Fibroblast of lung (primary cell): ENCODE measurements at places on chromosomes 4 and X. TPM values are rescaled to one million over a fixed set of nuclear protein-coding genes. Genes with fewer than 3 reads are reported as not detected.

POU4F2 gene
- total RNA-seq: not detected in 2 replicates

RHOXF2B gene
- not detected in 2 replicates for total RNA-seq

GBA3 gene
- under 0.01 TPM in 1 of 2 replicates, not detected in the other for total RNA-seq

- H3K4me1 ChIP-seq: no peaks in the 10 kb centered on the region
- H3K27ac ChIP-seq: no peak overlapping the region
- H3K27me3 ChIP-seq: no peaks in the 10 kb centered on the region
- no peak overlapping the region for H3K4me3 ChIP-seq
Observed at GRCh38 chr4:25710637-25711036, 55.0 kb downstream of the SLC34A2 start.

GRCh38 chrX:38699121-38699520, 102.1 kb upstream of the MID1IP1 start:
- no peak overlapping the region for H3K27ac ChIP-seq
- H3K4me3 ChIP-seq: no peak overlapping the region
- H3K4me1 ChIP-seq: no peaks in the 10 kb centered on the region
- H3K27me3 ChIP-seq: no peaks in the 10 kb centered on the region
- no peak for DNase-seq

DNA sequence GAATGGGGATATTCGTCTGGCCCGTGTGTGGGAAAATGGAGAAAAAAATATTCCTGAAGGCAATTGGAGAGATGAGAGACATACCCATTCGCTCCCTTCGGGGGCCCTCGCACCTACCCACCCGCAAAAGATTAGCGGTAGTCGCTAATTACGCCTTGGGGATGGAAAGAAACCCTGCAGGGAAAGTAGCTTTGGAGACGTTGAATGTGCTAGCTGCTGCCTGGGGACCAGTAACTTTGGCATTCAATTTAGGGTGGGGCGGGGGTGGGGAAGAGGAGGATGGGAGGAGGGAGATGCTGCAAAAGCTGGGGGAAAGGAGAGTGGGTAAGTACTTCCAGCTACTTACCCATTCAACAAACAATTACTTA, 407 bp upstream of the ZC4H2 start:
- H3K4me3 ChIP-seq: peak overlapping the region; percentile 89
- H3K36me3 ChIP-seq: no peaks in the 10 kb centered on the region
- no peaks in the 10 kb centered on the region for H3K4me1 ChIP-seq
- H3K27me3 ChIP-seq: no peaks in the 10 kb centered on the region

DNA sequence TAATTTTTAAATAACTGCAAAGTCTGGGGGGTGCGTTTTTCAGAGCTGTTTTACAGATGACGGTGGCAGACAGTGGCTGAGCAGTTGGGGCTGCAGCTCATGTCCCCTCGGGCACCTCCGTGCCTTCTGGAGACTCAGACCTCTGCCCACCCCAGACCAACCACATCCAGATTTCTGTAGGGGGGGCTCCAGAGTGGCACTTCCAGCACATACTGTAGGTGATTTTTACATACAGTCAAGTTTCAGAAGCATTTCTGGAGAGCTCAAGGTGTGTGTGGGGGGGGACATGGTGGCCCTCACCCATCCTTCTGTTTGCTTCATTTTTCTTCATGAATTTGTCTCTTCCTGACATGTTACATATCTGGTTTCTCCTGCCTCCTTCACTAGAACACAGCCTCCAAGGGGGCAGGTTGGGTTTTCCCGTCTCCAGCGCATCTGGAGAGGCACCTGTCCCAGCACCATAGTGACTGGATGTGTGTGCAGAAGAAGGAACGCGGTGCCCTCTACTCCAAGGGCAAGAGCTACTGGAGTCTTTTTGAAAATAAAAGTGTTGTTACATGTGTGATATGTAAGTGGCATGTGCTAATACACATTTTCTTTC, 37.5 kb downstream of the TMEM271 start:
- no peak overlapping the region for H3K4me3 ChIP-seq
- no peak for DNase-seq
- H3K27me3 ChIP-seq: no peaks in the 10 kb centered on the region
- H3K27ac ChIP-seq: no peak overlapping the region

- no peaks in the 10 kb centered on the region for H3K27me3 ChIP-seq
- H3K4me3 ChIP-seq: no peak overlapping the region
- H3K4me1 ChIP-seq: no peaks in the 10 kb centered on the region
- H3K36me3 ChIP-seq: no peaks in the 10 kb centered on the region
Observed at GRCh38 chr4:121464854-121465253, 84.0 kb upstream of the QRFPR start.

DNA sequence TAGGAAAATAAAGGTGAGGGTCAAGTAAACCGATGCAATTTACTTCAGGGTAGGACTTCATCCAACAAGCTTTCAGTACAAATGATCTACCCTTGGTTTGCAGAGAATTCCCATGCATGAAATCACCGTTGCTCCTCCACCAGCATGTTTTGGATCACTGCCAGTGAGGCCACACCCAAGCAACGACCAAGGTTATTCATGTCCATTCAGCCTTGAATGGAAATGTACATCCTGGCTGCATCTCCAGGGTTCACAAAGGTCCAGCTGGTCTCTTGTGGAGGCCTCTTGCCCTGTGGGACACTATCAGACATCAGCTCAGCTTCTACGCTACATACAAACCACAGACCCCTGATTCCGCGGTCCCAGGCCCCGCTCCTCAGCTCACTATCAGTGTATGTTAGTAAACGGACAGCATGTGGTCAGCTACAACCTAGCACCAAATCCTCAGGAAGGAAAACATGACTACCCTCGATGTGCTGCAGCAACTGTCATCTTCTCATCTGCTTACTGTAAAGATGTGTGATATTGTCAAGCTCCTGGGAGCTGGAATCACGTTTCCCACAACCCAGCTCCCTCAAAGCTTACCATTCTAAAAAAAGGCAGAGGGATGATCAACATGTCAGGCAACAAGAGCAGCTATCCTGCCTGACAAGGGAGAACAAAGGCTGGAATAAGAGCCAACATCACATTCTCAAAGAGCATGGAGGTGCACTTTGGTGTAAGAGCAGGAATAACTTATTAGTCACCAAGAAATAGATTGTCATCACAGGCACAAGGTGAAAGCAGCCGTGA, 4.9 kb downstream of the LYAR start:
- H3K27ac ChIP-seq: no peak overlapping the region
- no peak overlapping the region for H3K4me3 ChIP-seq
- H3K4me1 ChIP-seq: peaks cover 8% of the 10 kb centered on the region
- H3K27me3 ChIP-seq: no peaks in the 10 kb centered on the region
- peaks cover 10% of the 10 kb centered on the region for H3K36me3 ChIP-seq

DNA sequence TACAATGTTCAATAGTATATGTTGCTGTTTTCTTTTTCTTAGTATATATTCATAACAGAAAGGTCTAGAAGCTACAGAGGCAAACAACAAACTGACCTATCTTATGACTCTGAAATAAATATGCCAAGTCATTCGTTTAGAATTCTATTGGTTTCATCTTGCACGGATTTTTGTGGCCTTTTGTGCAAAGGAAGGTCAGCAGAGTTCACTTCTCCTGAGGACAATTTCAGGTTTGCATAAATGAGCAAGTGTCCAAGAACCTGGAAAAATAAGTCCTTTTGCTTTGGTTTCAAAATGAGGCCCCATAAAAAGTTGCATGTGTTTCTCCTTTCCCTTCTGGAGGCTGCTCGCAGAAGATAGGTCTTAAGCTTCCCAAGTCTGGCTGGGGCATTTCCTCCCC, 156.9 kb downstream of the APBB2 start:
- peaks cover 3% of the 10 kb centered on the region for H3K4me1 ChIP-seq
- no peak overlapping the region for H3K27ac ChIP-seq
- H3K36me3 ChIP-seq: no peaks in the 10 kb centered on the region
- H3K27me3 ChIP-seq: no peaks in the 10 kb centered on the region
- peak; percentile 79 for DNase-seq

DNA sequence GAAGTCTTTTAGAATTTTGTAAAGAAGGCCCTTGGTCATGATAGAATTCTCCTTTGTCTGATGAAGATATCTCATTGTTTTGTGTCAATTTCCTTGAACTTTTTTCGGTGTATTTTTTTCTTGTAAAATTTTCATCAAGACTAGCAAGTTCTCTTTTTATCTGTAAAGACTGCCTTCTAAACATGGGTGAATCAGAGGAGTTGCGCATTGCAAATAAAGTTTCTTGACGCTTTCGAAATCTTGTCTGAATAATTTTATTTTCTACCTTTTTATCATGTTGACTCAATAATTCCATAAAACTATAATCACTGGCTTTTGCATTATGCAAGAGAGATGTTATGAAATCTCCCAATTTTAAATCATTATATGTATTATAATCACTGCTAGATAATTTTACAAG, 66.2 kb downstream of the NCAPG start:
- H3K4me3 ChIP-seq: no peak overlapping the region
- H3K27ac ChIP-seq: no peak overlapping the region
- H3K36me3 ChIP-seq: no peaks in the 10 kb centered on the region
- H3K4me1 ChIP-seq: no peaks in the 10 kb centered on the region

DNA sequence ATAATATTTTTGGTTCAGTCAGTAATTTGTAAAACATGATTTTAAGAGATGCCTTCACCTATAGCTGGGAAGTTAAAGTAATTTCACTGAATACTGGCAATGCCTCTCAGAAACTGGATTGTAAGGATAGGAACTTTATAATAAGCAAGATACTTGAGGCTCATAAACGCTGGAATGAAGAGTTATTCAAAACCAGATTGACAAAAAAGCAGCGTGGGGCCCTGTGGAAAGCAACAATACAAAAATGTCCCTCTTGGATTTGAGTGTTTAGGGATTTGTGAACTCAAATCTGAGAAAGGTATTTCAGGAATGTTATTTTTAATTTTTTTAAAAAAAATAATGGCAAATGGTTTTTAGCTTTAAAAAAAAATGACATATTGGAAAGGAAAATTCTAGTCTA, 94.6 kb downstream of the ANK2 start:
- no peak overlapping the region for H3K4me3 ChIP-seq
- H3K36me3 ChIP-seq: no peaks in the 10 kb centered on the region
- H3K27me3 ChIP-seq: no peaks in the 10 kb centered on the region
- DNase-seq: no peak
- no peak overlapping the region for H3K27ac ChIP-seq

DNA sequence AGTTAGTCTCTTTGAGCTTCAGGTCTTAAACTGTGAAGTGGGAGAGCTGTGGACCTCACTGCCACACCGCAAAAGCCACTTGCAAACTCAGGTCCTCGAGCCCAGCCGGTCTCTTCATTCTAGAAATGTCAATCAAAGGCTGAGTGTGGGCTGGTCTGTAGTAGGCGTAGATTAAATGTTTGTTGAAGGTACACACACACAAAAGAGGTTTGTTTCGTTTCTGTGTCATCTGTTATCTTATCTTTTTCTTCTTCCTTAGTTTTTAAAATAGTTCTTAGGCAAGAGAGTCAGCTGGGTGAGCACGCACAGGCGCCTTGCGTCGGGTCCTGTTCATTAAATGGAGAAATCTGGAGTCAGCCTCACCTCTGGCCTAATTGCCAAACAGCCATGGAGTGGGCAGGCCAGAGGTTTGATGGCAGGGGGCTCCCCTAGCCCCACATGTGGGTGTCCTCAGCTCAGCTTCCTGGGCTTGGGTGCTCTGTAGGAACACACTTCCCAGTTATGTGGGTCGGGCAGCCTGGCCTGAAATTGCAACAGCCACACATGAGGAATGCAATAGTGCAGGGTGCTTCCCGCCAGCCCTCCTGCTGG, 836 bp upstream of the PSAPL1 start:
- no peak overlapping the region for H3K27ac ChIP-seq
- no peaks in the 10 kb centered on the region for H3K27me3 ChIP-seq
- no peak for DNase-seq
- no peak overlapping the region for H3K4me3 ChIP-seq

- H3K36me3 ChIP-seq: no peaks in the 10 kb centered on the region
- no peak overlapping the region for H3K27ac ChIP-seq
- H3K4me3 ChIP-seq: no peak overlapping the region
- peak; percentile 81 for DNase-seq
- H3K4me1 ChIP-seq: no peaks in the 10 kb centered on the region
Observed at GRCh38 chrX:68440940-68441339, 7.6 kb upstream of the OPHN1 start.
